ENCODE measurements at places on chromosomes 1 and 21.

DNA sequence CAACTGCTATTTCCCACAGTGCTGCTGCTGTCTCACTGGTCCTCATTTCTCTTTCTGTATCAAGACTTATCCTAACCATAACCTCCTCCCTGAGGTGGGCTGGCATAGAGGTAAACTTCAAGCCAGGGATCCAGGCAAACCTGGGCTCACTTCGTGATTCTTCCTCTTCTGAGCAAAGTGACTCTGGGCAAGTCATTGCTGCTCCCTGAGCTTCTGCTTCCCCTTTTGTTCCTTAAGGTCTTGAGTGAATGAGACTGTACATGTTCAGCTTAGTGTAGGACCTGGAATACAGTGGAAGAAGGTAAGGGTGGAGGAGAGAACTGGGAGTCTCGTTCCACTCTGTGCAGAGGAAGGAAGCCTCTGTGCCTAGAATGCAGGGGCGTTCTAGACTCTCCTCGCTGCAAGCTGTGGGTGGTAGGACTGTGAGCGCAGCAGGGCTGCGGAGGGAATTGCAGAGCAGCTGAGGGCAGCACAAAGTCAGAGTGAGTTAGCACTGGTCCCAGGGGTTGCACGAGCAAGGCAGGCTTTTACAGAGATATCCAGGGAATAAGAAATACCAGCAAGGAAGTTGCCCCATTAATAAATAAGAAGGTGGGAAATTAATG lies 11.4 kb upstream of the ERI3 start:
- no peak for DNase-seq

DNA sequence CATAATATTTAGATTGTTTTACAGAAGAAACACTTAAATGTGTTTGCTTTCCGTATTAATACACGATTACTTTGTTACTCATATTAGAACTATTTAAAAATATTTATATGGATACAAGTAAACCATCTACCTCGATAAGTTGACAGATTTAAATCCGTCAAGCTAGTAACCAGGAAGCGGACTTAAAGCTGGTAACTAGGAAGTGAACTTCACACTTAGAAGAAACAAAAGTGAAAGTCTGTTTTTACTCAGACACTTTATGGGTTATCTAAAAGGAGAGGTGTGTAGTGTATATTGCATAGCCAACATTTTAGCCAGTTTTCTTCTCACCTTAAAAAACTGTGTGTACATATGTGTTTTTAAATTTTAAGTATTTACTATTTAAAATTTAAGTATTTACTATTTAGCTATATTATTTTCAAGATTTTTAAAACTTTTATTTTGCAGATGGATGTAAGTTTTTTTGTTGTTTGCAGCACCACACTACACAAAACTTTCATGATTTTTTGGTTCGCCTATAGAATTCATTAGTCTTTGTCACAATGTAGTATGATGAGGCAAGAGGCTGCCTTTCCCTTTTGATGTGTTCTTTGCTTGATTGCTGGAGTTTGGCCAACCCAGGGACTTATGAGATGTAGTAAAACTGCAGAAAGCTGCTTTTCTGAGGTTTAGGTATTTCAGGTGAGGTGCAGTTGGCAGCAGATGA lies 2.7 kb downstream of the USP25 start:
- DNase-seq = no peak

- DNase-seq = no peak
Measured at GRCh38 chr1:176888471-176889032, 276.0 kb downstream of the ASTN1 start.

DNA sequence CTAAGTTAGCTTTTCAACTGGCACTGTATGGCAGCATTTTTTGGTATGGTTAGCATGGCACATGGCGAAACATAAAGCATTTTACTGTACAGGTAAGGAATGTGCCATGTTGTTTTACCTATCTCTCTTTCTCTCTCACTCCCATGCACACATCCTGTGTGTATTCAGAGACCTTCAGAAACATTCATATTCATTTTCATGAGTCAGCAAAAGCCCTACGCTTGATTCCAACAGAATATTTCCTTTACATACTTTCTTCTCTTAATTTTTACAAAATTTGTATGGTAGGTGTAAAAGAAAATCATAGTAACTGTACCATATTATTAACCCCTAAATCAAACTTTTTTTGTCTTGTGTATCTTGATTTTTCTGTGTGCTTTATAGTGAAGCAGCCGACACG lies 10.3 kb downstream of the SRSF11 start:
- DNase-seq = no peak

DNA sequence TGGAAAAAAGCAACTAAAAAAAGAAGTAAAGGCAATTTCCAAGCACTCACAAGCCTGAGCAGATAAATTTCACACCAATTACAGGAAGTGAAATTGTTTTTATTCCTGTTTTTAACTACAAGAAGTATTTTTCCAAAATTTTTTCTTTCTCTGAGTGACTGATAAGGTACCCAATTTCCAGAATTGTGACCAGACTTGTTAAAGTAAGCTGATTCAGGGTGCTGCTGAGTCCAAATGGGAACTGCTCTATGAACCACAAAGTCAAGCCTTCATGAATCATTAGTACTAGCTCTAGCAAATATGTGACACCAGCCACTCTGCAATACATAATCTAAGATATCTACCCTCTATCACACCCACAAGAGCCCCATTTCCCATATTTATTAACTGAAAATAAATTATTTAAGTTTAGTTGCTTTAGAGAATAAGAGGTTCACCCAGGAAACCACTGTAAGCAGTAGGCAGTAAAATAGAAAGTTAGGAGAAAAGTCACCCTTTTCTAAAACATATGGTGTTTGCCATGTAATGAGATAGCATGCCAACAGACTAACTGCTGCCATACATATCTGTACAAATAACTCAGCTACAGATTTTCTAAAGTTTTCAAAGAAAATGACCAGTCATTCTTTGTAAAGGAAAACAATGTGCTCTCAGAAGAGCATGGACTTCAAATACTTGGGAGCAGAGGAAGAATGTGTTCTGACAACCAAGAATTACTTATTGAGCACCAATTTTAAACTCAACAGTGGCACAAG lies 43.1 kb upstream of the TNFSF18 start:
- DNase-seq = no peak

- DNase-seq = no peak
Measured at GRCh38 chr1:5430911-5431697, 561.1 kb downstream of the NPHP4 start.

DNA sequence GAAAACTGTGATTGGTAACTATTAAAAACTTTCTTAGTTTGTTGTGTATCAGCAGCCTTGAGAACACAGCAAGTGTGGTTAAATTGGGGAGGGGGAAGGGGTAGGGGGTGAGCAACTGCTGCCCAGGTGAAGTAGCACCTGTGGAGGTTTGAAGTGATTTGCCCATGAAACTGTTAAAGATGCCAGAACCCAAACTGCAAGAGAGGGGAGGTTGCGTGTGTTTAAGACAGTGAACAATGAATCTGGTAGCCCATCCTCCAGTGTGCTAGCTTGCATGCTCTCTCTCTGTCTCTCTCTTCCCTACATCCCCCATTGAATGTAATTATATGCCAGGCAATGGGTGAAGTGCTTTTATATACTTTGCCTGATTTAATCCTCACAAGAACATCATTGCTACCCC lies 154.7 kb downstream of the RUNX1 start:
- DNase-seq = no peak

DNA sequence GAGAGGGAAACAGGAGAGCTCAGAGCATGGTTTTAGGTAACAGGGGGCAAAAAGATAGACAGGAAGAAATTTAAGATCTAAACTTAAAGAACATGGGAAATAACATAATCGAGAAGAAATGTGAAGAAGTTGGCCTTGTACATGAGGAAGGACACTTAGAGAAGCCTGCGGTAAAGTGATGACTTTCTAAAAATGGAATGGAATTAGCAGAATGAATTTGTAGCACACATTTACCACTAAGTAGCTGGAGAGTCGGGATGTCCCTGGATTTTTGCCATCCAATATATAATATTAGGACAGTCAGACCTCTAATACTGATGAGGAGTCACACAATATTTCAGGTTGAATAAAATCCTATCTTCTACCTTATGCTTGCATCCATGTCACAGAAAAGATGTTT lies 77.7 kb upstream of the C1orf87 start:
- no peak for DNase-seq

DNA sequence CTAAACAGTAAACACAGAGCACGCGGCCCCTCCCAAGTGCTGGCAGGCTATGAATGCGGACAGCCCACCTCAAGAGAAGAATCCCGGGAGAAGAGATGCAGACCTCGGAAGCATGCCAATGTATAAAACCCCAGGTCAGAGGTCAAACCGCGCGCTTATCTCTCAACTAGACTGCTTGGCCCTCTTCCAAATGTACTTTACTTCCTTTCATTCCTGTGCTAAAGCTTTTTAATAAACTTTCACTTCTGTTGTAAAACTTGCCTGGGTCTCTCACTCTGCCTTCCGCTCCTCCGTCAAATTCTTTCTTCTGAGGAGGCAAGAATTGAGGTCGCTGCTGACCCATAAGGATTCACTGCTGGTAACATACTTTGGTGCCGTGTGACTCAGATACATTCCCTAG lies 216.0 kb downstream of the S1PR1 start:
- DNase-seq = no peak

DNA sequence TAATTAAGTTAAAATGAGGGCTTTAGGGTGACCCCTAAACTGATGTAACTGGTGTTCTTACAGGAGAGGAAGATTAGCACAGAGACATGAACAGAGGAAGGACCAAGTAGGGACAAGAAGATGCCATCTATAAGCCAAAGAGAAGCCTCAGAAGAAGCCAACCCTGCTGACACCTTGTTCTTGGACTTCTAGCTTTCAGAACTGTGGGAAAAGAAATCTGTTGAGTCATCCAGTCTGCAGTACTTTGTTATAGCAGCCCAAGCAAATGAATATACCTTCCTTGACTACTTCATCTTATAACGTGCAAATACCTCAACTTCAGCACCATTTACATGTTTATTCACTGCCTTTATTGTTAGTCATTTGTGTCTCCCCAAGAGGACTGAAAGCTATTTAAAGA lies 3.4 kb downstream of the ZBTB21 start:
- DNase-seq = no peak

GRCh38 chr21:39152271-39152670 lies 31.0 kb downstream of the PSMG1 start:
- no peak for DNase-seq

GRCh38 chr1:193850745-193851144 lies 664.3 kb upstream of the B3GALT2 start:
- DNase-seq = no peak

DNA sequence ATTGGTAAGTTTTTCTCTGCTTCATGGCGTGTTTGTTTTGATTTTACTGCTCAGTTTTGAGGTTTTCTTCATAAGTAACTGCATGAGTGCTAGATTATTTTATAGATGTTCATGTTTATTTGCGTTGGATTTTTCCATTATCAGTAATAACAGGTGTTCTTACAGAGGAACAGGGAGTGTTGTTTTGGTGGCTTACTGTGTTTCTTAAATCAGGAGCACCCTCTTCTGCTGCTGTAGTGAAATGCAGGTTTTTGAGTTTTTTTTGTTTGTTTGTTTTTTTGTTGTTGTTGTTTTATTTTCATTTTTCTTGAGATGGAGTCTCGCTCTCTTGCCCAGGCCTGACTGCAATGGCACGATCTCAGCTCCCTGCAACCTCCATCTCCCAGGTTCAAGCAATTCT lies 32.6 kb downstream of the CTBS start:
- no peak for DNase-seq

- no peak for DNase-seq
Measured at GRCh38 chr1:55213151-55213884, 1.8 kb downstream of the USP24 start.

DNA sequence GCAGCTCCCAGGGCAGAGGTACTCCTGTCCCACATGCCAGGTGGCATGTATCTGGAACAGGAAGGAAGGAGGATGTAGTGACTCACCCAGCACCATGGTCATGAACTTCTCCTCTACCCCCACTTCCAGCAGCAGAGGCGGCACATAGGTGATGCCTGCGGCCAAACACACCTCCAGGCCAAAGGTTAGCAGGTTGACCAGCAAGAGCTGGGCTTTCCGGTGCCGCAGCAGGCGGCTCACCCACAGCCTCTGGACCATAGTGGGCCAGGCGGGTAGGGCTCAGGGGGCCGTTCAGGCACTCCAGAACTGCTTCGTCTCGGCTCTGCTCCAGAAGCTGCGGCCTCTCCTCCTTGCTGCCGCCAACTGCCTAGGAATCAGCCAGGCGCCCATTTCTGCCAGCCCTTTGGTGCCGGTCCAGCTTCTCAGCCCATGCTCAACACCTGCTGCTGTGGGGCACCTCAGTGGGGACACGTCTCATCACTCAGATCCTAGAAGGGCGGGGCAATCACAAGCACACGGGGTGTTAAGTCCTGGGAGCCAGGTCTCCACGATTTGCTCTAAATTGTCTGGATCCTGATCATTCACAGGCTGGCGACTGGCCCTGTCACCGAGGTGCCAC lies 15.8 kb downstream of the SLC45A3 start:
- no peak for DNase-seq

DNA sequence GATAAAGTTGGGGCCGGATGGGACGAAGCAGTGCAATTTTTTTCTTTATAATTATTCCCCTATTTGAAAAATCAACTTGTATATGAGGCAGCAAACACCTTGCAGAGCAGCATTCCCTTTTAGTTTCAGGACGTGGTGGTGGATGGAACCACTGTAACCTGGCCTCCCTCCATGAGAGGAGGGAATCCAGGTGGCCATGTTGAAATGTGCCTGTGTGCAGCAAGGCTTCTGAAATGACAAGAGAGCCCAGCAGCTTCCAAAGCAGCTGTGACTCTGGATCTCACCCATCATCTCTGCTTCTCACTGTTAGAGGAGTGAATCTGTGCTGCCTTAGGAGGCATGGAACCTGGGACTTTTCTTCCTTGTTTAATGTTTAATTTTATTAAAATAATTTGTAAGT lies 42.3 kb downstream of the NFIA start:
- no peak for DNase-seq

DNA sequence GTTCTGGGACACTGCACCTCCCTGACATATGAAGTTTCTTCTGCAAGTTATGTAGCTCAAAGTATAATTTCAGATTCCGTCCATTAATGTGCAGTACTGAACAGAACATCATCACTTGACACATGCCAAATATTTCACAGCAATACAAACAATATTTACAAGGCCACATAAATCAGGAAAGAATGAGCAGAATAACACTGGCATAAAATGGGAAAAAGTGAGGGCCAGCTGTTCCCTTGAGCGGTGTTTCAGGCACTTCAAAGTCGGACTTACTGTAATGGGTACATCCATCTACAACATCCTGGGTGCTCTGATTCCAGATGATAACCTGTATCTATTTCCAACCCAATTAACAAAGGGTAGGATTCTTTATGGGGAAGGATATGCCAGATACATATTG lies 217.4 kb downstream of the APP start:
- DNase-seq = no peak

GRCh38 chr1:230700132-230700531 lies 13.8 kb downstream of the AGT start:
- no peak for DNase-seq
